ENCODE measurements at places on chromosomes 7 and 10.

GRCh38 chr10:21261842-21262294, 263.6 kb downstream of the SKIDA1 start:
- no peak for DNase-seq

DNA sequence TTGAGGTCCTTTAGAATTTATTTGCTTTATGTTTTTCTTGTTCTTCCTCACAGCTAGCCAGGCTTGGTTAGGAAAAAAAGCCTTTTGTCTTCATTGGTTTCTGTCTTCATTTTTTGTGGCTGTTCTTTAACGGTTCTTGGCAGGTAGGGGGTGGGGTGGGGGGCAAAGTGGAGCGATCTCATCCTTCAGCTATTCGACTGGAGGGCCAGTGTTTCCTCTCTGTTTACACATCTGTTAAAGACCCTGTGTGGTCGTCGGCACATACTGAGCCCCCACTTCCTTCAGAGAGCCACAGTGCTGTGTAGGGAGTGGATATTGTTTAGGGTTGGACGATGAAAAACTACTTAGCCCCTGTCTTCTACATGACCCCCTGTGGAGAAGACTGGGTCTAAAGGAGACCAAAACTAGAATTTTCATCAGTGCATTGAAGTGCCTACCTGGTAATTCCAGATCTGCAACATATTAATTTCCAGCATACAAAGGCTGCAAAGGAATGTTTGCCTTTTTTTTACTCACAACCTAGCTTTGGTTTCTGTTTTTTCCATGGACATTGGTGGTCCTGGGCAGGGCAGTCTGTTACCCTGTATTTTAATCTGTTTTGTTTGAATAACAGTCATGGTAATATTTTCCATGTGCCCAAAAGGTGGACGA, 29.0 kb downstream of the PRPF18 start:
- peak; percentile 39 for DNase-seq

GRCh38 chr10:123748711-123749110, 82.6 kb downstream of the GPR26 start:
- DNase-seq, result no peak

GRCh38 chr10:29658984-29659965, 24.5 kb upstream of the SVIL start:
- peak; percentile 99 for DNase-seq

DNA sequence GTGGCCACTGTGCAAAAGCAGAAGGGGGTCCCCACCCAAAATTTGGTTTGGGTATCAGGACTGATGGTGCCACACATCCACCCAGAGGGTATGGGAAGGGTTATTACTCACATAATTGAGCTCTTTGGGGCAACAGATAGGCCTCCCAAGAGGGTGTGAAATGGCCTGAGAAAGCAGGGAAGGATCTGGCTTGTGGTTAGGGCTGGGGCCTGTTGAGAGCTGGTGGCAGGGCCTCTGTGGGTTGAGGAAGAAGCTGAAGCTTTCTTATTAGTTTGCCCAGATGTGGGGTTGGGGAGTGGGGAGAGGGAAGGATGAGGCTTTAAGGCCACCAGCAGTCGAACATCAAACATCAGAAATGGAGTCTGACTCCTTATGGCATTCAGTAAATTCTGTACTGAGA, 18.3 kb upstream of the MKI67 start:
- DNase-seq, result no peak

- peak; percentile 13 for DNase-seq
Measured at GRCh38 chr7:13336227-13336626, 648.8 kb downstream of the ARL4A start.

- DNase-seq, result no peak
Measured at GRCh38 chr7:104133238-104133637, 74.6 kb downstream of the ORC5 start.

DNA sequence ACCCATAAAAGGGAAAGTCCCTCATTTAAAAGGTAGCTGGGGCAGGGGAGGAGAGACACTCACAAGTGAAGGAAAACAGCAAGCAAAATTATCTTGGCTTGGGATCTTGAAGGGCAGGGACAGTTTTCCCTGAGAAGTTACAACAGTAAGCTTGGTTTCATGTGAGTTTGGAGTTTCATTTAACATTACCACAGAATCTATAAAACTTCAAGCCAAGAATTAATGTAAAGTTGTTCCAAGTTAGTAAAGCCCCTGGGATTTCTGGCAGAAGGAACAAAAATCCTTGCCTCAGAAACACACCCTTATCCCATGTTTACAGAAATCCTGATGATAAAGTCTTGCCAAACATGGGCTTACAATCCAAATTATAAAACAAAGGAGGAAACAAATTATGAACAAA, 19.2 kb downstream of the CRPPA start:
- DNase-seq, result no peak

DNA sequence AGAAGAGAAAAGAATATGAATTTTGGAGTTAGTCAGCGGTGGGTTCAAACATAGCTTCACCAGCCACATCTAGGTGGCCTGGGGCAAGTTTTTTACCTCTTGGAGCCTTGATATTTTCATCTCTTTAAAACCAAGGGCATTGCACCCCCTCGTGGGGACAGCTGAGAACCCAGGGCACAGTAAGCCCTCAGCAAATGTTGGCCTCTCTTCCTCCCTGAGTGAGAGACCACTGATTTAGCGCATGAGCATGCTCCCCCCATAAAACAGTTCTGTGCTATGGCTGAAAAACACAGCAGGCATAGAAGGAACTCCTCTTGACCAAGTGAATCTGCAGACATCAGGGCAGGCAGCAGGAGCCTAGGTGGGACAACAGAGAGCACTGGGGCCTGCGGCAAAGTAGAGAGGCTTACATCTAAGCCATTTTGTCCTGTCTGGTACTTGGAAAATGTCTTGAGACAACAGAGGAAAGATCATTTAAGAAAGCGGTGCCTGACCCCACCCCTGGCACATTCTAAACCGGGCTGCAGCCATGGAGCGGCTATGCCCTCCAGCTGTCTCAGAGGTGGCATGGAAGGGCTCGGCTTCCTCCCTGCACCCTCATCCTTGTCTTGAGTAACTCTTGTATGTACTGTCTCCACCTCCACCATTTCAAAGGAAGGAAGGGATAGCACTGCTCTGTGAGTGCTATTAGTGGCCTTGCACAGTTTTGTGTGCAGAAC, 94.7 kb downstream of the ARHGAP22 start:
- peak; percentile 40 for DNase-seq

GRCh38 chr7:83178796-83179195, 16.1 kb upstream of the PCLO start:
- no peak for DNase-seq

DNA sequence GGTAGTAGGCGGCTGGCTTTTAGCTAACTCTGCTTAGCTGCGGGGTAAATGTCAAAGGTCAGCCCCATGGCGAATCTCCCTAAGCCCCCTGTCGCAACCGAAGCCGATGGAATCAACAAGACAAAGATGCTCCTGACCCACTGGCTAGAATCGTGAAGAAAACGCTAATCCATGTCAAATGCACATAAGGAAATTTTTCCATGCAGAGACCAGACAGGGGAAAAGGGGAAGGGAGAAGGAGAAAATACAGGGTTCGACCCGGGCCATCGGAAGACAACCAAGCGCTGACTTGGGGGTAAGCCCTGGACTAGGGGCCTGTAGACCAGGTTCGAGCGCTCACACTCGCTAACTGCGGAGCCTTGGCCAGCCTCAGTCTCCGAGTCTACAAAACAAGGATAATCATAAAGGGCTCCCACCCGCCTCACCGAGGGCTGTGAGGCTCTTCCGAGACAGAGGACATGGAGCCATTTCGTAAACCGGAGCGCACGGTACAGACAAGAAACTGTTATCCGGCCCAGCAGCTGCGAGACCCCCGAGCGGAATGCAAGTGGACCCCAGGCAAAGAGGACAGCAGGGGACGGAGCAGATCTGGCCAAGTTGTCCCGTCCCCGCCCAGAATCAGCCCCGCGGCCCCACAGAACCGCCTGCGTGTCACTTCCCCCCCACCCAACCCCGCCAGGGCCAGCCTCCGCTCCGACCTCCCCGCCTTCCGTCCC, 507 bp downstream of the SAR1A start:
- DNase-seq, result no peak

- peak; percentile 18 for DNase-seq
Measured at GRCh38 chr7:148712678-148713329, 14.1 kb downstream of the CUL1 start.

DNA sequence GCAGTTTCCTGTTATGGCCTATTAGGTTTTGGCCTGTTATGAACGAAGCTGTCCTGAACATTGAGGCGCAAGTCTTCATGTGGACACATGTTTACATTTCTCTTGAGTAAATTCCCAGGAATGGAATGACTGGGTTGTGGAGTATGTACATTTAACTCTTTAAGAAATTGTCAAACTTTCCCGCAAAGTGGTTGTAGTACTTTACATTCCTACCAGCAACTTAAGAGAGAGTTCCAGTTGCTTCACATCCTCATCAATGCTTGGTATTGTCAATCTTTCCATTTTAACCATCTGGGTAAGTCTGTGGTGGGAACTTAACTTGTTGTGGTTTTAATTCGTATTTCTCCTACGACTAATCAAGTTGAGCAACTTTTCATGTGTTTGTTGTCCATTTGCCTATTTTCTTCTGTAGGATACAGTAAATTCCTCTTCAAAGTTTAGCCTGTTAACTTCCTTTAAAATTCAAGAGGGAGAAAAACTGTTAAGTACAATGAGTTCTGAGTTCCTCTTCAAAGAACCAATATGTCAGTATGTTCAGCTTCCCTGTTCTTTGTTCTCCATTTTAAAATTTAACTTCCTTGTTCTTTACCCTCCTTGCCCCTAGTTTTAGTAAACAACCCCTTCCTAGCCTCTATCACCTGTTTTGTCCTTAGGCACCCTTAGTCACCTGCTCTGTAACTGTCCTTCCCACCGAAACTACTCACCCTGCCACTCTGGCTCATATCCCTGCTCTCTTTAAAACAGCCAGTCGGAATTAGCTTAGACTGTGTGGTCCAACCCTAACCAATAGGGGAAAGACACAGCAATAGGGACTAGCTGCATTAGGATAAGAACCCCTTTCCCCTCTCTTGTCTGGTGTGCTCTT, 74.0 kb downstream of the FAM241B start:
- peak; percentile 96 for DNase-seq

- no peak for DNase-seq
Measured at GRCh38 chr10:113369365-113369694, 183.5 kb upstream of the HABP2 start.

GRCh38 chr10:91367127-91367531, 43.0 kb upstream of the HECTD2 start:
- no peak for DNase-seq

DNA sequence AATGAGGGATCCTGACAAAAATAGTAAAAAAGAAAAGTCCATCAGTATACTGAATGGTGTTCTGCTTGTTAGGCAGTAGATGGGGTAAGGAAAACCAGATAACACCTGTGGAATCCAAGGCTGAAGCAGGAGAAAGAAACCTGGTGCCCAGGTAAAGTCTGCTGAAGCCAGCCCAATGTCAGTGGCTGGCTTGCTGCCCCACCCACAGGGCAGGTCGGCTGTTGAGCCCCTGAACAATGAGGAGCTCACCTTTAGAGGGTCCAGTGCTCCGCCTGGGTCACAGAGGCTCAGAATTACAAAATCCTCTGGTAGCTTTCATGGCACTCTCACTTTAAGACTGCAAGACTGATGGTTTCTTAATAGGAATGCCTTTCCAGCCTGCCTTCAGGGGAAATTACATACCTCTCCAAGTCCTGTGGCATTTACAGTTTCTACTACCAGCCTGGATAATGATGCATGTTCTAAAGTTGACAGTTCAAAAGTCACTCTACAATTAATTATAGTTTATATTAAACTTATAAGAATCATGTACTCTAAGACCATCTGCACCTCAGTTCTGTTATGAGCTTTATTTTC, 23.8 kb downstream of the DHX32 start:
- peak; percentile 51 for DNase-seq

DNA sequence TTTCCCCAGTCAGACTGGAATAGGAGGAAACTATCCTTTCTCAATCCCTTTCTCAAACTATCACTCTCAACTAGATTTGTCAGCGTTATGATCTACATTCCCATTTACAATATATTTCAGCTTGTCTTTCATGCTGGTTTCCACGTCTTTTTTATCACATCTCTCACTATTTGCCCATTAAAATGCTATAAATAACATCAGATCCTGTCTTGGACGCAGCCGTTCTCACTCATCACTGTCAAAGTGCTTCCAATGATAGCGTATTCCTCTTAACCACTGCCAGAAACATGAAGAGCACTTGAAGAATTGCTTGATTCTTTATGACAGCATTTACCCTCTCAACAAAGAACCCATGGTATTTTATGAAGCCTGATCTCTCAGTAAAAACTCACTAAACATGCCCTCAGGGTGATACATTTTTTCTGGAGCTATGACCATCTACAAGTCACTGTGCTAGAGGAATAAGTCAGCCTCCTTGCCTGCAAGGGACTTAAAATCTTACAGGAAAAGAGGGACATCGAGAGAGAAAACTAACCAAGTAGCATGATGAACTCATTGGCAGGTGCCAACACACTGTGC, 205.6 kb upstream of the PFKP start:
- no peak for DNase-seq

GRCh38 chr7:45880433-45880860, 7.6 kb upstream of the CCDC201 start:
- no peak for DNase-seq

DNA sequence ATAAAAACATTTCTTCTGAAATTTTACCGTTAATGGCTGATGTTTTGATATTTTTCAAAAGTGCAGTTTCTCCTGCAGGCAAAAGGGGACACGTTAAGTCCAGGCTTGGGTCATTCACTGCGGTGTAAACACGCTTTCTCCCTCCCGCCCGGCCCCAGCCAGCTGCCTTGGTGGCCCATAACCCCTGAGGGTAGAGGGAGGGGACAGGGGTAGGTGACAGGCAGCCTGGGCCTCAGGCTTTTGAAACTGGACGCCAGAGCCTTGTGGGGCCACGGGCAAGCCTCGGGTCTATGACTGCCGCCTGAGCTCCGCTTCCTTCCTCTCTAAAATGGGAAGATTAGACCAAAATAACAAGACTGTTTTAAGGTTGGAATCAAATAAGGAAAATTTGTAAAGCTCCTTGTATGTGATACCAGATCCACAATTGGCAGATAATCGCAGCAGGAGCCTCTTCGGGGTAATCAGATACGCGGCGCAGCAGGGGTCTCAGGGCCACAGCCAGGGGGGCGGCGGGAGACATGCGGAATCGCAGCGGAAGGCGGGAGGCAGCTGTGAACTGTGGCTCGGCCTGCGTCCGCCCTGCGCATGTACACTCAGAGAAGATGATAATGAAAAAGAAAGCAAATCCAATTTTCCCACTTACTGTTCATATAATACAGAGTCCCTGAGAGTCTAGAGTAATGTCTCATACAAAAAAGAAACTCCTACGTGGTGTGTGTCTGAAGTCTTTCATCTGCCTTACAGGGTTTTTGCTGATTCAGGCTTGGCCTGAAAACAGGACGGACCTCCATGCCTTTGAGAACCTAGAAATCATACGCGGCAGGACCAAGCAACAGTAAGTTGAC, 138.3 kb downstream of the EGFR start:
- DNase-seq, result no peak

- no peak for DNase-seq
Measured at GRCh38 chr10:47094636-47095035, 183.4 kb downstream of the PTPN20 start.

DNA sequence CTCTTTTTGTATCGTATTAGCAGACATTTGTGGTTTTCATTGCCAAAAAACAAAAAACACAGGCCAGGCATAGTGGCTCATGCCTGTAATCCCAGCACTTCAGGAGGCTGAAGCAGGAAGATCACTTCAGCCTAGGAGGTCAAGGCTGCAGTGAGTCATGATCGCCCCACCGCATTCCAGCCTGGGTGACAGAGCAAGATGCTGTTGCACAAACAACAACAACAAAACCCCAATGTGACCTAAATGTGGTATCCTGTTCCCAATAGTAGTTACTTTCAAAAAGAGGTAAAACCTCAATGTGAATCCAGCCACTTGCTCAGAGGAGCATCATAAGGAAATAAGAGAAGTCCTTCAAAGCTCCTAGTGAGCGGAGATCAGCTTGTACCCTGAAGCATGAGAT, 45.8 kb upstream of the SKAP2 start:
- DNase-seq, result peak; percentile 61

GRCh38 chr10:132281915-132282666, 25.7 kb downstream of the STK32C start:
- DNase-seq, result no peak

Measured in EH (cell line).